ENCODE measurements at places on chromosomes 5 and 9.

GRCh38 chr5:147690595-147690994, 91.9 kb downstream of the JAKMIP2 start:
- DNase-seq = no peak

- no peak for DNase-seq
These were observed 123.9 kb downstream of the GHR start for GRCh38 chr5:42547141-42547540.

DNA sequence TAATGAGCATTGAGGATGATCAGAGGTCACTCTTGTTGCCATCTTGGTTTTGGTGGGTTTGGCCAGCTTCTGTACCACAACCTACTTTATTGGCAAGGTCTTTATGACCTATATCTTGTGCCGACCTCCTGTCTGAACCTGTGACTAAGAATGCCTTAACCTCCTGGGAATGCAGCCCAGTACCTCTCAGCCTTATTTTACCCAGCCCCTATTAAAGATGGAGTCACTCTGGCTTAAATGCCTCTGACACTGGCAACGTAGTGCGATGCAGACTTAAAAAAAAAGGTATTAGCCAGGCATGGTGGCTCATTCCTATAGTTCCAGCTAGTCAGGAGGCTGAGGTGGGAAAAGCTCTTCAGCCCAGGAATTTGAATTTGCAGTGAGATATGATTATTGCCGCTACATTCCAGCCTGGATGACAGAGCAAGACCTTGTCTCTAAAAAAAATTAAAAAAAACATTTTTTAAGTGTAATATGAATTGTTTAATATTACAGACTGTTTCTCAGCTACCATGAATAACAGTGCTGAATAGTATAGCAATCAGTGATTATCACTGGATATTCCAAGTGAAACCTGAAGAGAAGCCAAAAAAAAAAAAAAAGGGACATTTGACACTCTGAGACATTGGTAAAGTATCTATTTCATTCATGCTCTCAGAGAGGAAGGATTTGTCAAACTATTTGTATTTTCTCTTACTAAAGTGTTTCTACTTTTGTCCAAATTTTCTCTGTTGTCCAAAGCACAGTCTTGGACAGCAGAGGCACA, 18.3 kb upstream of the STOM start:
- DNase-seq = no peak

GRCh38 chr5:37553720-37554404, 174.7 kb downstream of the WDR70 start:
- DNase-seq = no peak

DNA sequence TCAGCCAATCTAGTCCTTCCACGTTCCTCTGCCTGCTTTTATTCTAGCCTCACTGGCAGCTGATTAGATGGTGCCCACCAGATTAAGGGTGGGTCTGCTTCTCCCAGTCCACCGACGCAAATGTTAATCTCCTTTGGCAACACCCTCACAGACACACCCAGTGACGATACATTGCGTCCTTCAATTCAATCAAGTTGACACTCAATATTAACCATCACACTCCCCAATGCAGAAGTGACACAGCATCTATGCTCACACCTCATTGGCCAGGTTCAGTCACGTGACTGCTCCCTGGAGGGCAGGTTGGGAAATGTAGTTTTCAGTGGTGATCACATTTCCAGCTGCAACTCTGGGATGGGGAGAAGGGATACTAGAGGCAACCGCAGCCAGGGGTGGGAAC, 13.0 kb downstream of the SUSD3 start:
- DNase-seq = no peak

GRCh38 chr9:134994926-134995791, 77.4 kb upstream of the FCN1 start:
- no peak for DNase-seq

DNA sequence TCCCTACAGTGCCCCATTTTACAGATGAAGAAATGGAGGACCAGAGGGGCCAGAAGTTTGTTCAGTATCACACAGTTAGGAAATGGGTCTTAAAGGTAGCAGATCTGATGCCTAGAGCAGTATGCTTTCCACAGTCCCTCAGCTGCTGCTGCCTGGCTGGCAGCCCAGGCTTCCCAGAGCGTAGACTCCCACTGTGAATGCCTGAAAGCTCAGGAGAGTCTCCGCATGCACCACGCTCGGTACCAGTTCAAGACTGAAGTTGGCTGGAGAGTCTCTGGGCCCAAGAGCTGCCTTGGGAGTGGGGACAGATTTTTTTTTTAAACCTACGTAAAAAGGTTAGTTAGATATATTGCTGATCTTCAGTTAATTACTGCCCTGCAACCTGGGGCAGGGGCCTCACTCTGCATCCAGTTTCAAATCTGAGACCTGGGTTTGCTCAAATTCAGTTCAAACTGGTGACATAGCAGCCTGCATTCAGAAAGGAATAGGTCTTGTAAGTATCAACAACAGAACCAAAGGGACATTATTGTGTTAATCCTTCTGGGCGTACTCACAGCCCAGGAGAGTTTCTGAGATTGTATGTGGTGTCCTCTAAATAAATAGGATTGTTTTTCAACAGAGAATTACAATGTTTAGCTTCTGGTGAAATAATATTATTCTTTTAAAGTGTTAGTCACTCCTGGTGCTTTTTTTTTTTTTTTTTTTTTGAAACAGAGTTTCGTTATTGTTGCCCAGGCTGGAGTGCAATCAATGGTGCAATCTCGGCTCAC, 8.3 kb downstream of the NANS start:
- DNase-seq = no peak

- no peak for DNase-seq
These were observed 193.5 kb upstream of the EDIL3 start for GRCh38 chr5:84578226-84578625.

DNA sequence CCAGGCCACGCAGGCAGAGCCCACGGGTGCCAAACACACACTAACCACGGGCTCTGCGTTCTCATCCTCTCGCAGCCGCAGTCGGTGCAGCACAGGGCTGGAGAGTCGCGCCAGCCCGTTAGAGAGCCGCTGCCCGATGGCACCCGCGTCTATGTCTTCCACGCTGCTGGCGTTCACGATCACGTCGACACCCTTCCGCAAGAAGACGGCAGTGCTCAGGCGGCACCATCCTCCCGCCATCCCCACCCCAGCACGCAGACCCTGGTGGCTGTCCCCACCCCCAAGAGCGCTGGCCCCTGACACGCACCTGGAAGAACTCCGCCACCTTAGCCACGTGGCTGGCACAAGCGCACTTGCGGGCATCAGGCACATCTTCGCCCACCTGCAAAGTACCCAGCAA, 6.0 kb downstream of the DBN1 start:
- no peak for DNase-seq

- DNase-seq = no peak
These were observed 80.9 kb upstream of the IRX2 start for GRCh38 chr5:2832394-2832793.

GRCh38 chr9:136621019-136621733, 41.5 kb upstream of the EGFL7 start:
- DNase-seq = no peak

- no peak for DNase-seq
These were observed 30.6 kb upstream of the CTNNA1 start for GRCh38 chr5:138722544-138723177.

DNA sequence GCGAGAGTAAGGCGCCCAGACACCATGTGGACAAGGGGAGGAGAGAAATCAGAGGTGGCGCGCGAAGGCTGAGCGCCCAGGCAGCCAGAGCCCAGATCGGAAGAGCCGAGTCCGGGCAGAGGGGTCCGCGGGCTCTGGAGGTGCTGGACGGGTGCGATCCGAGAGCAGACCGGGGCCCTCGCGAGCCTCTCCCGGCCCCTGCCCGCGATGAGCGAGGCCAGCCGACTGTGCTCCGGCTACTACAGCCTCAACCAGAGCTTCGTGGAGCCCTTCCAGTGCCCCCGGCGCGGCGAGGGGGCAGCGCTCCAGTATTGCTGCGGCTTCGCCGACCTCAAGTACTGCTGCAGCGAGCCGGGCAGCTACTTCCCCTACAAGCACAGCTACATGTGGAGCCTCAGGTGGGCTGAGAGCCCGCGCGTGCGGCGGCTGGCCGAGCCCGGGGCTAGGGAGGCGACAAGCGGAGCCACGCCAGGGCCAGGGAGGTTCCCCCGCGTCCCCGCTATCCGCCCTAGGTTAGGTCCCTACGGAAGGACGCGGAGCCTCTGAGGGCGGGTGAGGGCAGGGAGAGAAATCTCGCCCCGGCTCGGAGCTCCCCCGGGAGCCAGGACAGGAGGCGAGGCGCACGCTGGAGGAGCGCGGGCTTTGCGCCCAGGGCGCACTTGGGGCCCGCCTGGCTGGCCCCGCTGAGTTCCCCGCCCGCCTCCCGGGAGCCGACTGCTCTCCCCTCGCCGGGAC, at the start of gene SHISAL2B:
Gene SHISAL2B (plus strand): TSS at position 87 of the 735 bp plus-strand sequence. CDS start 121 bp downstream, at position 208.
- DNase-seq = no peak

DNA sequence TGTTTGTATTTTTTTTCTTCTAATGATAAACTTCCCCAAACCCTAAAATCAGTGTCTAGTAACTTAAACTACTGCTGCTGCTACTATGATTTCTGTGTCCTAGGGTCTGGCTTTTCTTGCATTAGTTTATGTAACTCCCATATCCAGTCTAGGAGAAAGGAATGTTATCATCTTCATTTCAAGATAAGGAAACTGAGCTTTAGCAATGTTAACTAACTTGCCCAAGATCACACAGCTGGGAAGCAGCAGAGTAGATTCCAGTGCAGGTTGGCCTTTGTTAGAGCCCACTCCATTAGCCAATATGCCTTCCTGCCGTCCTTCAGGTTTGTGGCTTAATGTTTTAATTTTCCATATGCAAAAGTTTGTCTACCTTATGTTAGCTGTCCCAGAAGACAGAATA, 10.4 kb downstream of the TMEM171 start:
- no peak for DNase-seq

GRCh38 chr5:148776261-148776660, 50.1 kb upstream of the ADRB2 start:
- no peak for DNase-seq

GRCh38 chr5:116861666-116862065, 287.0 kb upstream of the SEMA6A start:
- DNase-seq = no peak

GRCh38 chr9:136668983-136669790, 6.5 kb downstream of the EGFL7 start:
- DNase-seq = no peak

- no peak for DNase-seq
These were observed 32.5 kb downstream of the C9orf152 start for GRCh38 chr9:110175275-110175968.

- DNase-seq = no peak
These were observed 165.5 kb upstream of the CD180 start for GRCh38 chr5:67361932-67362729.

GRCh38 chr5:109479260-109479860, 69.6 kb upstream of the PJA2 start:
- DNase-seq = no peak

- no peak for DNase-seq
These were observed 49.6 kb downstream of the NSUN2 start for GRCh38 chr5:6583049-6583880.

DNA sequence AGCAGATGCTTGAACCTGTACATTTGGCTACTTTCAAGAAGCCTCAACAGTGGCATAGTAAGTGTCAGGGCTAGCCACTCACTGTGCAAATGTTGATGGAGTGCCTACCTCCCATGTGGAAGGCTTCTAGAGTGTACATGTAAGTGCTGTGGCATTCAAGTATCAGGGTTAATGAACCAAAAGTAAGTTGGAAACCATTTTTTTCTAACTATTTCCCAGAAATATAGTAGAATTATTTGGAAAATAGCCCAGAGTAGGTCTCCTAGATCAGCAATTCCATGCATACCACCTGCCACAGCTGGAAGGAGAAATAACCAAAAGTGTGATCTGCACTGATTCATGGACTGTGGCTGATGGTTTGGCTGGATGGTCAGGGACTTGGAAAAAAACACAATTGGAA, 53.3 kb downstream of the FOXD1 start:
- no peak for DNase-seq

DNA sequence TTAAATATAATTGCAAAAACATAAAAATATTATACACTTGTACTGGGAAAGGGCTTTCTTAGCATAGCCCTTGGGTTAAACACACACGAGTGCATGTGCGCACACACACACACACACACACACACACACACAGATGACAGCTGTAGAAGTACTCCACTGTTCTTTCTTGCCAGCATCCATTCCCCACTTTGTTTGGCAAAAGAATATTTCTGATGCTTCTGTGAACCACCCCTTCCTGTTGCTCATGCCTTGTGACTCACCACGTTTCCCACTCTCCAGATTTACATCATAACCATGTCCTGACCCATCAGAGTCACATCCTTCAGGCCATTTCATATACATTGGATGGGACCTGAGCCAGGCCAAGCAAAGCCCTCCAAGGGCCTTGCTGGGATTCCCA, 280.1 kb downstream of the DNAH5 start:
- DNase-seq = no peak
